Natural killer cell (primary cell): ENCODE measurements at places on chromosomes 6 and 20. TPM values are rescaled to one million over a fixed set of nuclear protein-coding genes. Genes with fewer than 3 reads are reported as not detected.

DNA sequence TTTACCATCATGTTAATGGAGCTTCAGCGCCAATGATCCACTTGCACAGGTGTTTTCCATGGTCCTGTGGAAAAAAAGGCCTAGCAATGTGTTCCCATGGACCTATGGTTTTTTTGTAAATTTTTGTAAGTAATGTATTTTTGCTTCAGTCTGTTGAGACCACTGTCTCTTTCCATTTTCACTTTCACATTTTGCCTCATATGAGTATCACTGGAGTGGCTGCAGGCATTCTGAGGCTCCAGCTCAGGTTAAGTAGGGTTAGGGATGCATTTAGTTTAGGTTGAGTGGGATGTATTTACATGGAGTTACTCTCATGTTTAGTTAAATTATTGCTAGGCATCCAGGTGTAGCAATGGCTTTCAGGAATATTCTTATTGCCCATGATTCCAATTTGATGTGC, 19.2 kb upstream of the LMBRD1 start:
- DNase-seq, result no peak
- H3K4me1 ChIP-seq, result peaks cover 19% of the 10 kb centered on the region
- no peak overlapping the region for H3K4me3 ChIP-seq

Gene ENPP1
- 0.45 TPM for total RNA-seq

- H3K36me3 ChIP-seq, result no peaks in the 10 kb centered on the region
- H3K4me1 ChIP-seq, result no peaks in the 10 kb centered on the region
- H3K27me3 ChIP-seq, result peaks cover 3% of the 10 kb centered on the region
- H3K4me3 ChIP-seq, result no peak overlapping the region
- DNase-seq, result no peak
Measured at GRCh38 chr6:100475554-100476320, 11.0 kb upstream of the SIM1 start.

Gene MRPS18B
- total RNA-seq, result 14.2 TPM

DNA sequence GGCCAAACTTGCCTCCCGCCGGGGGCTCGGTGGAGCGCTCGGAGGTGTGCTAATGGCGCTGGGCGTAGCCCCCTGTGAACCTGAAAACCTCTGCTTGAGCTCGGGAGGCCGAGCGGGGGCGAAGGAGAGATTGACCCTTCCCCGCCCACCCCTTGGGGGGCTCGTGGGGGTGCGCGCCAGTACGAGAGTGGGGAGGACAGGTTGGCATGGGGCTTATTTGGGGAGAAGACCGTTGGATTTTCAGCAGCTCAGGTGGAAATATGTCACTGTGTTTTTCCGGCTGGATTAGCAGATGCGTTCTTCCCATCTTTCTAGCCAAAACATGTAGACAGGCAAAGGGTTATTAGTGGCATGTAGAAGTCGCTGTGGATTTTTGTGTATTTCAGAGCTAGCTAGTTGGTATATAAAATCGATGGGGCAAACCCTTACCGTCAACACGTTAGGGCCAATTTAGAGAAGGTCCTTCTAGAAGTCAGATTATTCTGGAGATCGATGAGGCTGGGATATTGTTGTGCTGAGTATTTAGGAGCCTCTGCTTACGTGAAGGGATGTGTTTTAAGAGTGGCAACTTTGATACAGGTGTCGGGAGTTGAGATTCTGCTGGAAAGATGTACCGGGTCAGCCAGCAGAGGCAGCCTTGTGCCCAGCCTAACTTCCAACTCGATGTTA, 525 bp downstream of the NCOA7 start:
- no peaks in the 10 kb centered on the region for H3K36me3 ChIP-seq
- peak overlapping the region; percentile 92 for H3K27ac ChIP-seq
- DNase-seq, result peak; percentile 25
- peaks cover 18% of the 10 kb centered on the region for H3K4me1 ChIP-seq

DNA sequence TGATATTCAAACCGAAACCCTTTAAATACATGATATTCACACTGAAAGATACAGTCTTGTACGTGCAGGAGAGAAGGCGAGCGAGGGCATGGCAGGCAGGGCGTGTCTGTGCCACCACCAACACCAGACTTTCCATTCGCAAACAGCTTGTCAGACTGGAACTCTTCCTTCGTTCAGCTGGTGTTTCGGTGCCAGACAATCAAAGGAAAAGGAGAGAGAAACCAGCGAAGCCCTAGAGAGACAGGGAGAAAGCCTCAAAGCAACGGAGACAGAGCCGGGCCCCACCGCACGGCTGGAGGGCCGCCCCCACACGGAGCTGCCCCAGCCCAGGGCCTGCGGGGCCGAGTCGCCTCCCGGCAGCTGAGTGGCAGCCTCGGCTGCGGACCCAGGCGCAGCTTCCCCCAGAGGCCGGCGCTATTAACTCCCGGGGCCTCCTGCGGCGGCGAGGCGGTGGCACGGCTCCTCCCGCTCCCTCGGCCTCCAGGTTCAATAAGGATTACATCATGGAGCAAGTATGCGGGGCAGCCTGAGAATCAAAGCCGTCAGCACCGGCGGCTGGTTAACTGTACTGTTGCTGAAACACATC, 32.1 kb upstream of the NR2E1 start:
- H3K27me3 ChIP-seq, result peaks cover 36% of the 10 kb centered on the region
- no peak overlapping the region for H3K27ac ChIP-seq
- H3K4me3 ChIP-seq, result no peak overlapping the region
- peaks cover 9% of the 10 kb centered on the region for H3K4me1 ChIP-seq

Gene TAGAP
- total RNA-seq, result 291 TPM

Gene WFDC2
- total RNA-seq, result not detected

Gene VARS2
- total RNA-seq, result 24.5 TPM

Gene CRISP3
- not detected for total RNA-seq

DNA sequence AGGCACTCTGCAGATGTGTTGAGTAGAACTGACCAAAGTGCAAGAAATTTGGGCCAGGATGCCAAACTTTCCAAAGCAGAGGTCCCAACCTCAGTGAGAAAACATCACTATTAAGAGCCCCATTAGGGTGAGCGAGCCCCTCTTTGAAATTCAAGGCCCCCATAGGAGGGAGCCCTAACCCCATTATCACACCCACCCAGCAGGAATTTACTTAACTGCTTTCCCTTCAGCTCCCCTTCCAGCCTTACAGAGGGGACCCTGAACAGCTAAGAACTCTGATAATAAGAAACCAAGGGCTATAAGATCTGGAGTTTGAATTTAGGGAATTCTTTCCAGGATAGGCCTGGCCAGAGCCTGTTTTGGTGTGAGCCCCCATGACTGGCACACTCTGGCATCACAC, 130.6 kb downstream of the NFATC2 start:
- H3K4me3 ChIP-seq, result no peak overlapping the region
- no peaks in the 10 kb centered on the region for H3K27me3 ChIP-seq
- DNase-seq, result no peak

DNA sequence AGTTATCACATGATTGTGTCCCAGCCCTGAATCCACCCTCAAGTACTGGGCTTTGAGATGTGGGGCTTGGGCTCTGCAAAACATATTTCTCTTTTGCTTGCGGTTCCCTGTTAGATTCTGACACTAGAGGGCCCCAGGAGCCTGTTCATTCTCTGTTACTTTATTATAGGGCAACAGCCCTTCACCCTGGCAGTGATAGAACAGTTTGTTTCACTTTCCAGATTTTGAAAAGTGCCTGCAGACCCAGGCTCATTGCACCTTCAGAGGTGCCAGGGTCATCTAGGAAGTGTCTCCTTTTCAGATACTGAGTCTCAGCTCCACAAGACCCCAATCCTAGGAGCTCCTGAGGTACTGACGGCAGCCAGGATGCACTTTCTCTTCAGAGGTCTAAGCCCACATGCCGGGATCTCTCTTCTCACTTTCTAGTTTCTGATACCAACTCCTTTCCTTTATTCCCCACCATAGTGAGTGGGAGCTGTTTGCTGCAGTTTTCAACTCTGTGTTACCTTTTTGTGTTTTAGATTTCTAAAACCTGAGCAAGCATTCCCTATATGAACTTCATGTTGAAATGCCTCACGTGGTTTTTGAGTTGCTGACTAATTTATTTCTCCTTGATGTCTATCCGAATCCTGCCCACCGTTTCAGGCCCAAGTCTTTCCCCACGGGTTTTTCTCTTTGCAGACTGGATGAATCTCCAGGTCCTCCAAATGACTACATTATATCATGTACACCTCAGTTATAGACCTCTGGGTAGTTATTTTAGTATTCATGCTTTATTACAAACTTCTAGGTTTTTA, 10.9 kb downstream of the ABT1 start:
- H3K4me1 ChIP-seq, result no peaks in the 10 kb centered on the region
- DNase-seq, result peak; percentile 81
- no peak overlapping the region for H3K4me3 ChIP-seq
- no peaks in the 10 kb centered on the region for H3K27me3 ChIP-seq
- H3K36me3 ChIP-seq, result no peaks in the 10 kb centered on the region

DNA sequence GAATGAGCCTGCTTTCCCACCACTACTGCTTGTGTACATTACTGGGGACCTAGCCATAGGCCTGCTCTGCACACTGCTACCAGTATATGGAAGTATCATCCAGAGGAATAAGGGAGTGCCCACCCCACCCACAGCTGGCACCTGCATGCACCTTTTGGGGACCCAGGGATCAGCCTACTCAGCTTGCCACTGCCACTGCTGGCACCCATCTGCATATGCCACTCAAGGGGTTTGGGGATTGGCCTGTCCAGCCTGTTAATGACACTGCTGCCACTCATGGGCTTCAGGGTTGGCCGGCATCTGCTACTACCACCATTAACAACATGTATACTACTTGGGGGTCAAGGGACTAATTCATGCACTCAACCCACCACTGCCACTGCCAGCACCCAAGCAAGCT, 832.1 kb downstream of the PHF3 start:
- no peak overlapping the region for H3K4me3 ChIP-seq
- DNase-seq, result no peak
- no peaks in the 10 kb centered on the region for H3K4me1 ChIP-seq
- no peaks in the 10 kb centered on the region for H3K36me3 ChIP-seq
- H3K27ac ChIP-seq, result no peak overlapping the region

DNA sequence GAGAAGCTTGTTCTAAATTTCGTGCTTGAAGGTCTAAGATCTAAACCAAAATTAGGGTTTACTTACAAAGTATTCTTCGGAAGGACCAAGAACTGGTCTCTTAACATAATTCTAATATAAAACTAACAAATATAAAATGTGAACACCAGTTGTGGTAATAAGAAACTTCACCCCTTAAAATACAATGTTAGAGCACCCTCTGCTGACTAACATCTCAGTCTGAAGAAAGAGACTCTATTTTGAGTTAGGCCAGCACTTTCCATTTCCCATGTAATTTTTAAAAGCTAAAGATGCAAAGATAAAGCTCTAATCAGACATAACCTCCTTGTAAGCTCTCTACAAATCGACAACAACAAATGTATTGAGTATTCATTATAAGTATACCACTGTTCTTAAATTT, 24.6 kb downstream of the ATG5 start:
- H3K4me3 ChIP-seq, result no peak overlapping the region
- H3K36me3 ChIP-seq, result peaks cover under 1% of the 10 kb centered on the region
- H3K27ac ChIP-seq, result no peak overlapping the region
- no peaks in the 10 kb centered on the region for H3K27me3 ChIP-seq
- peak; percentile 57 for DNase-seq

- no peak overlapping the region for H3K4me3 ChIP-seq
- H3K36me3 ChIP-seq, result no peaks in the 10 kb centered on the region
Measured at GRCh38 chr6:17271628-17272027, 9.5 kb upstream of the RBM24 start.

Gene DACT2
- not detected for total RNA-seq

DNA sequence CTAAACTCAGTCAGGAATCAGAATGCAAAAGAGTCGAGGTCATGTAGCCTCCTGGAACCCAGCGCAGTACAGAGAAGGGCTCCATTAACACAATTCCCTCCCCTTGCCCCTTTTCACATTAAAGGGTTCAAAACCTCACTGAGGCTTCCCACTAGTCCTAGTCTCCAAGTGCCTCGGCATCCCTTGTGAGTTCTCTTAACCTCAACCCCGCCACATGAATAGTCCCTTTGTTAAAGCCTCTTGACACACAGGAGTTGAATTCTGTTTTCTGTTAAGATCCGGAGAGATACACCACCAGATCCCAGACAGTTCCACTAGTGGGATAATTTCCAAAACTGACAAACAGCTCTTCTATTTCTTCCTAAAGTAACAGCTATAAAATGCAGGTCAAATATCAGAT, 17.8 kb downstream of the PTPRT start:
- H3K36me3 ChIP-seq, result no peaks in the 10 kb centered on the region
- no peaks in the 10 kb centered on the region for H3K27me3 ChIP-seq
- no peak overlapping the region for H3K4me3 ChIP-seq
- H3K27ac ChIP-seq, result no peak overlapping the region
- H3K4me1 ChIP-seq, result no peaks in the 10 kb centered on the region
- DNase-seq, result no peak

Gene LRP11
- total RNA-seq, result 0.26 TPM

Gene SUPT3H
- 7.3 TPM for total RNA-seq

Gene RSPH4A
- total RNA-seq, result 0.64 TPM

Gene RBM12
- 112 TPM for total RNA-seq

Gene ZC2HC1B
- total RNA-seq, result not detected
